NCI-H460 (cell line): ENCODE measurements at places on chromosomes 2 and 18.

GRCh38 chr2:60488291-60488690 is 65.2 kb downstream of the BCL11A start:
- DNase-seq, result no peak

DNA sequence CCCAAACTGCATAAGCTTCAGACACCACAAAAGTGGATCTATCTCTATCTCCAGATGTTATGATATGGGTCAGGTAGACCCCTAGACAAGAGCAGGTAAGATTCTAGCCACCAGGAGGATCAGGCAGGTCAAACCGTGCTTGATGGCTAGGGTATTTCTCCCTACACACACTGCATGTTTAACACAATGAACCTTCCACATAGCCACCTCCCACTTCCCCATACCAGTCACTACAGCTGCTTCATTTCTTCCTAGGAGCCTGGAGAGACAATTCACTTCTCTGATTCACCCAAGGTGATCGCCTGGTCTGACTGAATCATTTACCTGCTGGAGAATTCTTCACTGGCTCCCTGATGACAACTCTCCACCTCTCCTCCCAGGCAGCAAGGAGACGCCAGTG is 66.0 kb upstream of the MYCN start:
- DNase-seq, result no peak

DNA sequence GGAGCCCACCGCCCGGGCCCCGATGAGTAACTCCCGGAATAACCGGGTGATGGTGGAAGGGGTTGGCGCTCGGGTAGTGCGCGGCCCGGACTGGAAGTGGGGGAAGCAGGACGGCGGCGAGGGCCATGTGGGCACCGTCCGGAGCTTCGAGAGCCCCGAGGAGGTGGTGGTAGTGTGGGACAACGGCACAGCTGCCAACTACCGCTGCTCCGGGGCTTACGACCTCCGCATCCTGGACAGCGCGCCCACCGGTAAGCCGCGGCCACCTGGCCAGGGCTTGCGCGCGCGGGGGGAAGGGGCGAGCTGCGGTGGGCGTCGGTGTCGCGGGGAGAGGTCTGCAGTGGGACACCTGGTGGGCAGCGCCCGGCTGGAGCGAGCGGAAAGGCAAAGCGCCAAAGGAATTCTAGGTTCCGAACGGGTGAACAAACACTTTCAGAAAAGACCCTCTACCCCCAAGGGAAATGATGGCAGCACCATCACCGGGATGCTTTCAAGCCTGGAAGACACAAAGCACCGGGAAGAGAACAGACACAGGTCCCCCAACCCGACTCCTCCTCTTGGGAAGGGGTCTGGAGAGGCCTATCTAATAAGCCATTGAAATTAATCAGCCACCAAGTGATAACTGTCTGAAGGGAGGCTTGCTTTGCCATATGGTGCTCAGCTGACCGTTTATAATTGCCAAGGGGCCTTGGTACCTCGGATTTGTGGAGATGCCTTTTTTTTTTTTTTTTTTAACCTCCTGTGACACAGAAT is 1.1 kb downstream of the MIB1 start:
- no peak for DNase-seq

DNA sequence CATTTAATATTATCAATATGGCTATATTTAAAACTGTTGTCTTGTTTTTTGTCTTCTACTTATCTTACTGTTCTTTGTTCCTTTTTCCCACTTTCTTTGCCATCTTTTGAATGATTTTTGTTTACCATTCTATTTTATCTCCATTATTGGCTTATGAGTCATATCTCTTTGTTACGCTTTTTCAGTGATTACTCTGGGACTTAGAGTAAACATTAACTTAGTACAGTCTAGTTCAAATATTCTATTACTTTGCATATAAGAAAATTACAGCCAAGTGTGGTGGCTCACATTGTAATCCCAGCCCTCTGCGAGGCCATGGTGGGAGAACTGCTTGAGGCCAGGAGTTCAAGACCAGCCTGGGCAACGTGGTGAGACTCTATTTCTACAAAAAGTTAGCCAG is 26.1 kb downstream of the ADCY3 start:
- no peak for DNase-seq

GRCh38 chr2:50449306-50449705 is 582.6 kb downstream of the NRXN1 start:
- no peak for DNase-seq

DNA sequence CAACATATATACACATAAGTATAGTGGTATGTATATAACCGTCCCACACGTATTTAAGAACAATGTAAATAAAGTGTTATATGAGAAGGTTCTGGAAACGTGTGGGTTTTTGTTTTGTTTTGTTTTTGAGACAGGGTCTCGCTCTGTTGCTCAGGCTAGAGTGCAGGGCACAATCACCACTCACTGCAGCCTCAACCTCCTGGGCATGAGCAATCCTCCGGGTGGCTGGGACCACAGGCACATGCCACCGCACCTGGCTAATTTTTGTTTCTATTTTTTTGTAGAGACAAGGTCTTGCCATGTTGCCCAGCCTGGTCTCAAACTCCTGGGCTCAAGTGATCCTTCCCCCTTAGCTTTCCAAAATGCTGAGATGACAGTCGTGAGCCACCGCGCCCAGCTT is 6.2 kb downstream of the ADAM17 start:
- DNase-seq, result no peak

- no peak for DNase-seq
Measured at GRCh38 chr2:18560797-18561085, 288 bp upstream of the RDH14 start.

- DNase-seq, result no peak
Measured at GRCh38 chr2:9594366-9595054, 36.3 kb downstream of the YWHAQ start.

- no peak for DNase-seq
Measured at GRCh38 chr2:28340312-28341202, 52.1 kb upstream of the FOSL2 start.

DNA sequence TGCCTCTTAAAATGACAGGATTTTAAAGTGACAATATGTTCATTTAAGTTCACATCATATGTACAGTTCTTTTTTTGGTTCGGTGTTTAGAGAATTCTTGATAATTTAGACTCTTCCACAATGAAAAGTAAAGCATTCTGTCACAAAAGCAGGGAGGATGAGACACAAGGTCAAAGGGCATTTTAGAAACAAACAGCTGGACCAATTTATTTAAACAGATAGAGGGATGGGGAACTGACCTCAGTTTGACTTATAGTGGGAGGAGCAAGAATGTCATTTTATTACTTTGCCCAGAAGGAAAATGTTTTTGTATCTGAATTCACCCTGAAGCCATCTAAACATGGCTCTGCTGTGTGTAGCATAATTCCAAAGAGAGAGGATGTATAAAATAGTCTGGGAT is 128.5 kb downstream of the MEIS1 start:
- no peak for DNase-seq

GRCh38 chr2:101775092-101775491 is 77.6 kb downstream of the MAP4K4 start:
- DNase-seq, result no peak

DNA sequence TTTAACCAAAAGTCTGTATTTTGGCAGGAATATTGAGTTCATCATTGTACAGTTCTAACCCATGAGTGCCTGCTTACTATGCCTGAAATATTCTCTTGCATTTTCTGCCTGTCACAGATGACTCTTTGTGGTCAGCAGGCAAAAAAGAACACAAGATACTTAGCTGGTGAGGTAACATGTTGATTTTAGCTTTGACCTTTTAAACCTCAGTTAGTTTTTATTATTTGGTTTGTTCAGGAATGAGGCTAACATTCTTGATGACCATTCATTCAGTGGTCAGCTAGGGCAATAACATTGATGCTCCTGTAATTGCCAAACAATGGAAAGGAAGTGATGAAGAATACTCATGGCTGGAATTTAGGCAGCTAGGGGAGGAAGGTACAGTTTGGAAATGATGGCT is 491.2 kb downstream of the PIK3C3 start:
- DNase-seq, result no peak

GRCh38 chr2:236353594-236353942 is 89.4 kb upstream of the ASB18 start:
- DNase-seq, result no peak

- no peak for DNase-seq
Measured at GRCh38 chr2:169438466-169439072, 40.7 kb upstream of the BBS5 start.

DNA sequence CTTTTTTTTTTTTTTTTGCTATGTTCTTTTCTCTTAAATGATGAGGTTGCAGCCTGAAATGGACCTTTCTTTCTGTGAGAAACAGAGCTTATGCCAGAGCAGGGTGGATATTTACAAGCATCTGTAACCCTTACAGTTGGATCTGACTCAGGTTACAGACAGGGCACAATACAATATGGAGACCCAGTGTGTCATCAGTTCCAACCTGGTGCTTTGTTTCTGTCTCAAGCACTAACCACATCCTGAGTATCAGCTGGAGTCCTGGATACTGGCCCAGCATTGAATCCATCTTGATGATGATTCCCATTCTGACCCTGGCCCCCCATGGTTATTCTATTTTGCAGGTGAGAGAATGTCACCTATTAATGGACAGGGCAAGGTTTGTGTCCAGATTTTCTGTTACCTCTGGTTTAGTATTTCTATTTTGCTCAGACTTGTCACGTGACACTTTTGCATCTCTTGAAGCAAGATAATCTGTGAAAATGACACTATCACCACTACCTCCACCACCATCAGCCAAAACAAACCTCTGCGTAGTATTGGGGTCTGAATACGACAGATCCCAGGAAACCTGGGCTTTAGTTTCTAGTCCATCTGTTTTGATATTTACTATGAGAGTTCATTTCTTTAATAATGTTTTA is 174.0 kb downstream of the CCDC85A start:
- no peak for DNase-seq

DNA sequence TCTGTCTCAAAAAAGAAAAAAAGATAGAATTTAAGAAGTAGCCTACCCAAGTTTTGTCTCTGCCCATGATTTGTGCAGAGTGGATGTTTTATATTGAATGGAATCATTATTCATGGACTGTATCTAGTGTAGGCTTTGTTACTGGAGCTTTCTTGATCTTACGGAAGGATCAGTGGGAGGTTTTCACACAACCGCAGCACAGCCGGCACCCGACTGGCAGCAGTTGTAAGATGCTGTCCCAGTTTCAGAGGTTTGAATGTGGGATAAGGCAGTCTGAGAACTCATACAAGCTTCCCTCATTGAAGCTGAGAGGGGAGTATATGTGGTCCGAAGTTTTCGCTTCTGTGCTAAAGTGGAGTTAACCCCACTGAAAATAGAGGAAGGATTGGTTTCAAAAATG is 19.7 kb upstream of the SAG start:
- no peak for DNase-seq

- DNase-seq, result no peak
Measured at GRCh38 chr2:159030674-159031380, 62.4 kb downstream of the TANC1 start.
